ENCODE measurements at places on chromosomes 7 and 10. TPM values are rescaled to one million over a fixed set of nuclear protein-coding genes. Genes with fewer than 3 reads are reported as not detected.
A peak's percentile ranks its signal among the peaks of the same experiment; 100 is the strongest.

The TCF7L2 gene
- total RNA-seq = 10.6 TPM

The COL28A1 gene
- total RNA-seq = 0.29 TPM

The MALRD1 gene
- total RNA-seq = 2.9 TPM

GRCh38 chr7:29921404-29922010 is 68.1 kb downstream of the SCRN1 start:
- peak; percentile 70 for DNase-seq

DNA sequence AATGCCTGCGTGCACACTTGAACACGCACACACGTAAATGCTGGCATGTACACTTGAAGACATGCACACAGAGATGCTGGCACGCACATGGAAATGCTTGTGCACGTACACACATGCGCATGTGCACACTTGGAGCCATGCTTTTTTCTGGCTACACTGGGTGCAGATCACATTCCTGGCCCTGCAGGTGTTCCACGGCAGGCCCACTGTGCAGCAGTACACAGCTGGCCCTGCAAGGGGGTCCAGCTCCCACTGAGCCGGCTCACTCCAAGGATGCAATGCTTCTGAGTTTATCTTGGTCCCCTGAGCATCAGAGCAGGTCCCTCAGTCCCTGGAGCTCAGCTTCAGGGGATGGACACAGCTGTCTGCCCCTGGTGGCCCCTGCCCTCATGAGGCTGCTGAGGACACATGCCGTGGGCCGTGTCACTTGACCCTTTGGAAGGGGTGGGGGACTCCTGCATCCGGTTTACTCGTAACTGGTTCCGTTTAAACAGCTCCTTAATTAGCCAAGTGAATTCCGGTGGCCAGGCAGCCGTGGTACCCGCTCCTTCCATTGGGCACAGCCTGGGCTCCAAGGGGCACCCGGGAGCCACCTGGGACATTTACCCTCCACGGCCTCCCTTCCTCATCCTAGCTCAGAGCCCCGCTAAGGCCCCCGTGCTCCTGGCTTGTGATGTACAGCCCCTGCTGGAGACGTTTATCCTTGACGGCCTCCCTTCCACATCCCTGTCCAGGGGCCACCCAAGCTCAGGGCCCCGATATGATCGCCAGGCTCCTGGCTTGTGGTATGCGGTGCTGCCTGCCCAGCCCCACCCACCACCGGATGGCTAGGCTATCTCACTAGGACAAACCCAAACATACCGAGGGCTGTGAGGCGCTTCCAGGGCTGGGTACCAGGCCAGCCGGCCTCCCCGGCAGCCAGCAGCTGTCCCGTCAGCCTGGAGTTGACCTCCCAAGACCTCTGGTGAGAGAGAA is 39.5 kb upstream of the DPYSL4 start:
- no peak for DNase-seq

- peak; percentile 43 for DNase-seq
Measured at GRCh38 chr10:27448921-27449320, 55.2 kb upstream of the RAB18 start.

GRCh38 chr7:2172311-2173188 is 60.2 kb downstream of the MAD1L1 start:
- peak; percentile 98 for DNase-seq

DNA sequence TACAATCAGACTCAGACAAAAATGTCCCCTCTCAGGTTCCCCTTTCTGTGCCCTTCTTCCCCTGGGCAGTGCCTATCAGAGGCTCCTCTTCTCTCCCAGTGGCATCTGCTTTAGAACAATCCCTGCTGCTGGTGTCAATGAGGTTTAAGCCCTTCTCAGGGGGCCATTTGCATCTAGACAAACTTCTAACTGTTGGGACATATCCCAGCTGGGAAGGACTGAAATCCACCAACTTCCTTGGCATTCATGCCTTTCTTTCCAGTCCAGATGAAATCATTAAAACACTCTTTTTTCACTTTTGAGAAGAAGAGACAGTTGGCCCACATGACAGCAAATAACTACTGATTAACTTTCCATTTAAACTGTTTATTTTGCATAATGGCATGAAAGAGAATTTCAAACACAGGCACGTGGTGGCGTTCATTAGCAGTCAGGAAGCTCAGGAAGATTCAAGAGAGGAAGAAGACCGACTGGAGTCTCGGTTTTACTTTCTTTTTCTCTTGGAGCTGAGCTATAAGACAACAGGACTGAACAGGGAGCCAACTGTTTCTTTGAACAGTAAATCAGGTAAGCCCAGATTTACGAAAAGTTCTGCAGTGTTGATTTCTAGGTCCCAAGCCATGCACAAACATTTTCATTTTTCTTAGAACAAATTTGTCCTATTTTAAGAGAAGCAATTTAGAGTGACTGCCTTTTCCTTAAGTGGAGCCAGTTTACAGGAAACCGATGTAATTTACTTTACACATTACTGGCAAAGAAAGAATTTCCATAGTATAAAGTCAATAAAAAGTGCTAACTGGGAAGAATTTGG is at the start of gene GIMAP2:
Gene GIMAP2 (plus strand): TSS at position 488 of the 811 bp plus-strand sequence. CDS start 1,354 bp downstream, outside the sequence.
- DNase-seq = peak; percentile 70

Measured in osteoblast (primary cell).